Breast epithelium (tissue), 4 donors: ENCODE measurements at places on chromosomes 3 and 15. TPM values are rescaled to one million over a fixed set of nuclear protein-coding genes. Genes with fewer than 3 reads are reported as not detected.

The CCDC39 gene
- 0.32 TPM for total RNA-seq

The ASB14 gene
- not detected for total RNA-seq

The PODXL2 gene
- 10.6 TPM for total RNA-seq

The CRYGS gene
- 3.8 TPM for total RNA-seq

The ESYT3 gene
- 4.2 TPM for total RNA-seq

The GRAMD2A gene
- 0.16 TPM for total RNA-seq

The ALG1L2 gene
- total RNA-seq, result not detected

The CPNE9 gene
- not detected for total RNA-seq

The MAN2A2 gene
- total RNA-seq, result 56.9 TPM

The TERC gene
- total RNA-seq, result 179 TPM

The NPRL2 gene
- 31.5 TPM for total RNA-seq

The SCAMP5 gene
- total RNA-seq, result 4.5 TPM

The SPG21 gene
- 92.8 TPM for total RNA-seq

The MASP1 gene
- 11.5 TPM for total RNA-seq

The SLC12A8 gene
- total RNA-seq, result 0.48 TPM

The ADAMTS17 gene
- total RNA-seq, result 5.1 TPM

The TIMP4 gene
- total RNA-seq, result 27.4 TPM

The GOLGA8S gene
- not detected for total RNA-seq
